ENCODE measurements at places on chromosomes 12 and 14.

GRCh38 chr14:89963288-89963978 lies 7.7 kb downstream of the TDP1 start:
- no peak for DNase-seq

DNA sequence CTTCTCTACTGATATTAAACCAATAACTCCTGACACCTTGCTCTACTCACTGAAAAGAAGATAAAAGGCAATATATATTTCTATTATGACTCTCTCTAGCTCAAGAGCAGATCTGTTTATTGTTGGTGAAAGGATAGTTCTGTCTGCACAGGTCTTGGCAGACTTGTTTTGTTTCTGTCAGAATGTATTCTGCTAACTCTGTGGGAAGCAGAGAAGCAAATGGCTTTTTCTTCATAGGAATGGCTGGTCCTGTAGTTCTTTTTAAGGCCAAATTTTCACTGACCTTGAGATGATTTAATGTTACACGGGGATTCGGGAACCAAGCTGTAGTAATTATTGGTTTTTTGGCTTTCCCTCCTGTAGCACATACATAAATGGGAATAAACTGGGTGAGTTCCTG lies 512.1 kb downstream of the DIO2 start:
- DNase-seq: no peak

DNA sequence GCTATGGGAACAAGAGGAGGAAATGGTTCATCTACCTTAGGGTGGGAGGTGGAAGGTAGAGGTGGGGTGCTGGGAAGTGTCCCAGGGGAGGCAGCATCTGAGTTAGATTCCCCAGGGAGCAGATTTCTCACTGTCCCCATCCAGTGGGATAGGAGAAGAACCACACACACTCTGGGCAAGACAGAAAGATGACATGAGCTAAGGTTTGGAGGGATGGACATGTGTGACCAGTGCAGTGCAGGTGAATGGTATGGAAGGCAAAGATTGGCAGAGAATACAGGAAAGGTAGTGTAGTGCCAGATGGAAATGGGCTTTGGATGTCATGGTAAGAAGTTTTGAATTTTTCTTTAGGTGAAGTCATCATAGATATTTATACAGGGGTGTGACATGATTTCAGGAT lies 11.3 kb upstream of the DUSP6 start:
- DNase-seq: no peak

DNA sequence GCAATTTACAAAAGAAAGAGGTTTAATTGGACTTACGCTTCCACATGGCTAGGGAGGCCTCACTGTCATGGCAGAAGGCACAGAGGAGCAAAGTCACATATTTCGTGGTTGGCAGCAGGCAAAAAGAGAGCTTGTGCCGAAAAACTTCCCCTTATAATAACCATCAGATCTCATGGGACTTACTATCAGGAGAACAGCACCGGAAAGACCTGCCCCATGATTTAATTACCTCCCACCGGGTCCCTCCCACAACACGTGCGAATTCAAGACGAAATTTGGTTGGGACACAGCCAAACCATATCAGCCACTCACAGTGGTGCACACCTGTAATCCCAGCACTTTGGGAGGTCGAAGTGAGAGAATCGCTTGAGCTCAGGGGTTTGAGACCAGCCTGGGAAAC lies 68.5 kb downstream of the FBXL14 start:
- no peak for DNase-seq

GRCh38 chr12:12837025-12837812 lies 24.1 kb downstream of the DDX47 start:
- peak; percentile 21 for DNase-seq

GRCh38 chr14:82951171-82951570 lies 1417.5 kb upstream of the SEL1L start:
- no peak for DNase-seq

DNA sequence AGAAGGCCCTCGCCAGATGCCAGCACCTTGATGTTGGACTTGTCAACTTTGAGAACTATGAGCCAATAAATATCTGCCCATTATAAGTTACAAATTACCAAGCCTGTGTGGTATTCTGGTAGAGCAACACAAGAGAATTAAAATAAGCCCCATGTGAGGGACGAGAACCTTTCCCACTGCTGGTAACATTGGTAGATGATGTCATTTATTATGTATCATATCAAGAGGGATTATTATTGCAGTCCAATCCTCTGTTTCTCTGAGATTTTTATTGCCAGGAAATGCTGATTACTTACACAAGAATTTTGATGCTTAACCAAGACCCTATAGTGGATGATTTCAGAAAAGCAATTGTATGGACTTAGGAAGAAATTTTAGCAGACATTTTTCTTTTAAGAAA lies 40.3 kb upstream of the SLC24A4 start:
- DNase-seq: no peak

DNA sequence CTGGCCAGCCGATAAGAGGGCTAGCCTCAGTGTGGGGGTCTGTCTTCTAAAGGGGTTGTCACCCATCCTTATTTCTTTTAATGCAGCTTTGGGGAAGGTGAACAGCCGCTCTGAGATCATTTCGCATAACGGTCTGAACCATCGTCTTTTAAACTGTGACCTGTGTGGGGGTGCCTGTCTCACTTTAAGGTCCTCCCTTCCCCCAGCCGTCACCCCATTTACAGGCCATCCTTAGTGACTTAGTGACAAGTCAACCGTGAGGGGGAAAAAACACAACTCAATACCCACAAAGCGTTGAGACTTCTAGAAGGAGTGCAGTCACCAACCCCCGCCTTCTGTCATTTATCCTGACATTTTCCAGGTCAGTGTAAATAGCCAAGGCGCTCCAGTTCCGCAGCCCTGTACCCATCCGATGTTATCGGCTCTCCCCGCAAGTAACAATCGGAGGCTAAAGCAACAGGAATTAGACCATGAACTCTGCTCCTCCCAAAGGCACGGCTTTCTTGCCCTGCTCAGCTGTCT lies 505 bp upstream of the DENND5B start:
- DNase-seq: no peak

GRCh38 chr14:59439256-59439965 lies 25.8 kb downstream of the GPR135 start:
- DNase-seq: no peak

GRCh38 chr14:68788996-68789820 lies 3.7 kb downstream of the ZFP36L1 start:
- peak; percentile 85 for DNase-seq

GRCh38 chr12:49664591-49665239 lies 41.4 kb downstream of the PRPF40B start:
- no peak for DNase-seq

DNA sequence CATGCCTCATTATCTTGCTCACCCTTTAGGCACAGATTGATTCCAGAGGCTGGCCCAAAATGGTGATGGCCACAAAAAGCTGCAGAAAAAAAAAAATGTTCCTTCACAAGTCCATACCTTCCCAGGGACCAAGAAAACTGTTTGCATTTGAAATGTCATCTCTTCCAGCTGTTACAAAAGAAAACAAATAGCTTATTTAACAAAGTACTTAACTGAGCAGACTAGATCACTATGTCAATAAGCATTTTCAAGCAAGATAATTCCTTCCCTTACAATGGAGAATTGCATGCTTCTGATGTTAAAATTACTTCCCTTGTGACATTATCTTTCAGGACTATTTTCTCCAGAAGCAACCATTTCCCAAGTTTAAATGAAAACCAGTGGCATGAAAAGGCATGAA lies 377.9 kb upstream of the KITLG start:
- DNase-seq: no peak

GRCh38 chr12:31600252-31600651 lies 9.3 kb upstream of the DENND5B start:
- no peak for DNase-seq

DNA sequence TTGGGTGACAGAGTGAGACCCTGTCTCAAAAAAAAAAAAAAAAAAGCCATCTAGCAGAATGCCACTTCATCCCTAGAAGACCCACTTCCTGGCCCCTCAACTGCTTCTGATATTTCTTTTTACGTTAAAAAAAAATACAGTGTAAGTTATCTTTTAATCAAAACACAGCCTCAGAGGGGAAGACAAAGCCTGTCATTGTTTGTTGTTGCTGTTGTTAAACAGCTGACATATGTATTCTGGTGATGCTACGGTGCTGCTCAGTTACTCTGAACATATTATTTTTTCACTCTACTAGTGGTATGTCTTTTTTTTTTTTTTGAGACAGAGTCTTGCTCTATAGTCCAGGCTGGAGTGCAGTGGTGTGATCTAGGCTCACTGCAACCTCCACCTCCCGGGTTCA lies 75.4 kb downstream of the PAPLN start:
- no peak for DNase-seq

DNA sequence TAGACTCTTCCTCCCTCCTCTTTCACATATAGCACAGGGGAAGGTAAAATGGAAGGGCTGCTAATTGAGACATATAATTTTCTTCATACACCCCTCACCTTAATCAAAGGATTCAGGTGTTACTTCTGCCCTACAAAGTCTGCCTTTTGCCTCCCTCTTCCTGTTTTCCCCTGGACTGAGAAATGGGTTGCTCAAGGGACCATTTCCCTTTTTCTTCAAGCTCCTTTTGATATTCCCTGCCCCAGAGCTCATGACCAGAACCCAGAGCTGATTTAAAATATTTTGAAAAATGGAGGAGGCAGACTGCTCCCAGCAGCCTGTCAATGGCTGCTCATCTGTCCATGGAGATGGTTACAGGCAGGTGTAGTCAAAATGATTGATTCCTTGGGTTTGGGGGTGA lies 6.3 kb upstream of the PIP4K2C start:
- DNase-seq: no peak

- no peak for DNase-seq
Measured at GRCh38 chr14:71242237-71242748, 335.0 kb downstream of the PCNX1 start.

DNA sequence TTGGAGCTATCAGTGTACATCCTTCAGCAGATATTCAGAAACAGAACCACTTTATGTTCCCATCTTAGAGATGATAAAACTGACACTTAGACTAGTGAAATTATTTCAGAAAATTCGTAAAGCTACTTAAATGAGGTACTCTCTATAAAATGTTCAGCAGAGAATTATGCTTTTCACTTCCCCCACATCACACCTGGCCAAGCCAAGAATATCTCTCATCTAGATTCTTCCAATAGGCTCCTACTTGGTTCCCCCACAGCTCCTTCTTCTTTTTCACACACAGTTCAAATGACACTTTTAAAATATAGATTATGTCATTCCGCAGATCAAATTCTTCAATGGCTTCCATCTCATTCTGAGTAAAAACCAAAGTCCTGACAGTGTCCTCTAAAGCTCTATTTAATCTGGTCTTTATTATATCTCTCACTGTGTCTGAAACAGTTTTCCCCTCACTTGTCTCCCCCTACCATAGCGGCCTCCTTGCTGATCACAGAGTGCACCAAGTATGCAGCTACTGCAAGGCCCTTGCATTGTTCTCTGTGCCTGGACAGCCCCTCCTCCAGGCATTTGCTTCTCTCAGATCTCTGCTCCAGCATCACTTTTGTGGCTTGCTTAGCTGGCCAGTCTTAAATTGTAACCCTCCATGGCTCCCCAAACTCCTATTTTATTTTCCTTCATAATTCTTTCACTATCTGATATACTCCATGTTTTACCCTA lies 736.8 kb upstream of the USP15 start:
- no peak for DNase-seq

DNA sequence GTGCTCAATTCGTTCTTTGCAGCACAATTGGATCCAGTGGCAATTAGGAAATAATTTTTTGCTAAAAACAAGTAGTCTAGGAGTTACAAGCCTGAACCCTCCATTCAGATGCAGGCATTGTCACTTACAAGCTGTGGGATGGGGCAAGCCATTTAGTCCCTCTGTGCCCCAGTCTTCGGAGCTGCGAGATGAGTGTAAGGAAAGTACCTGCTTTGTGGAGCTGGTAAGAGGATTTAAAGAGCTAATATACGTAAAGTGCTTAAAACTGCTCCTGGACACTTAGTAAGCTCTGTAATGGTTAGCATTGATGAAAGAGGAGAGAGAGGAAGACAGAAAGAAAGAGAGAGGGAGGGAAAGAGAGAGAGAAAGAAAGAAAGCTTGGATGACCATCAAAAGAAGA lies 112.5 kb downstream of the LGMN start:
- DNase-seq: no peak

DNA sequence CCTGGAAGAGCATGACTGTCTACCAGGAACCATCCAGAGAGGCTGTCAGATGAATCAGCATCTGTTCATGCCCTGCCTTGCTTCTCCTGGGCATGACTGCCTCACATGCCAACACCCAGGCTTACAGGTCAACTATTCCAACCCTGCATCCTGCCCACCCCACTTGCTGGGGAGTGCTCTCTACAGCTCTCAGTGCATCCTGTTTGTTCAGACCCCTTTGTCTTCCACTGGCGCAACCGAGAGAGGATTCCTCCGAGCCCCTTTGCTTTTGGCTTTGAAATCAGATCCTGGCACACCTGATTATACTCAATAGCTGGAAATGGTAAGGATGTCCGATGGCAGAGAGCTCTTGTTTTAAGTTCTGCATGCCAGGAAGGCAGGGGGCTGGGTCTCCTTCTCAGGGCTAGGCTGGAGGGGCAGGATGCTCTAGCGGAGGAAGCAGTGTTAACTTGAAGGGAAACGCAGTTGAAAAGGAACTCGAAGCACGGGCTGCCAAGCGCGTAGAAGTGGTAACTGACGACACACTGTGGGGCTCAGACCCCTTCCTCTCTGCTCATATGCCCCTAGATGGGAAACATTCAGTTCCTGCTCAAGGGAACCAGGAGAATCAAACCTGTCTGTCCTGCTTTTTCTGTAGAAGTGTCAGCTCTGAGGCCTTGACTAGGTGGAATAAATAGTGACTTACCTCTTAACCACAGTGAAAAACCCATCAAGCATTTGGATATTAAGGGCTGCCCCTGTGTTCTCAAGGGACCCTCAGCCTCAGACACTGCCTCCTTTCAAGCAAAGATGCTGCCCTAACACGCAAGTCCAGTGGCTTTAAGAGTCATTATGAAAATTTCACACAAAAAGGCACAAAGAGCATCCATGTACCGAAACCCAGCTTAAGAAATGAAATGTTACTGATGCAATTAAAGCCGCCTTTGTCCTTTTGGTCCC lies 297.5 kb downstream of the ZFP36L1 start:
- DNase-seq: no peak

DNA sequence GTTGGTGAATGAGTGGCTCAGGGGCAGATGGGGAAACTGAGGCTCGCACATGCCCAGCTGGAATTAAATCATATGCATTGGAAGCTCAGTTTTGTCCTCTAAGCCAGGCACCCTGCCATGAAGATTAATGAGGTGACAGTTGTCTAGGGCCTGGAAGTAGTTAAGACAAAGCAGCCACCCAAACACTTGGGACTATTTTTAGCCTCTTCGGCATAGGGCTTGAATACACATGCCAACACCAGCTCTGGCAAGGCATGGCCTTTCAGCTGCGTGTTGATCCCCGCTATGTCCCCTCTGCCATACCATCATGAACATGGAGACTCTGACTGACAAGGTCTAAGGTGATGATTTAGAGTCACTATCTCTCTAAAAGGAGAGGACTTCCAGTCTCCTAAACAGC lies 250.2 kb downstream of the KSR2 start:
- DNase-seq: no peak

DNA sequence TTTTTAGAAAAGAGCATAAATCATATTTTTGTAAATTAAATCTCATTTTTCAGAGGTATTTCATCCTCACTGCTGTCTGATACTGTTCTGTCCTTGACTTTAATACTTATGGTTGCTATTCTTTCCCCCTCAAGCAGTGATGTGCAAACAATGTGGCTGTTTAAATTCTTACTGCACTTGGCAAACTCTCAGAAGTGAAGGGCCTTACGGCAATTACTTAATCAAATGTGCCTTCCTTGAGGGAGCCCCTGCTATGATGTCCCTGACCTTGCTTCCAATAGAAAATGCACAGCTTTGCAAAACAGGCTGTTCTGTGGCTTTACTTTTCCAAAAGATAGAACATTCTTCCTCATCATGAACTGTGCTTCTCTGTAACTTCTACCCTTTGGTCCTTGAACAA lies 35.2 kb downstream of the UBE3B start:
- no peak for DNase-seq

Data from stimulated activated naive CD4-positive, alpha-beta T cell treated with Interleukin-2 at 50 U/mL for 16 hours (primary cell).